ENCODE measurements at places on chromosomes 2 and 18. TPM values are rescaled to one million over a fixed set of nuclear protein-coding genes. Genes with fewer than 3 reads are reported as not detected.

DNA sequence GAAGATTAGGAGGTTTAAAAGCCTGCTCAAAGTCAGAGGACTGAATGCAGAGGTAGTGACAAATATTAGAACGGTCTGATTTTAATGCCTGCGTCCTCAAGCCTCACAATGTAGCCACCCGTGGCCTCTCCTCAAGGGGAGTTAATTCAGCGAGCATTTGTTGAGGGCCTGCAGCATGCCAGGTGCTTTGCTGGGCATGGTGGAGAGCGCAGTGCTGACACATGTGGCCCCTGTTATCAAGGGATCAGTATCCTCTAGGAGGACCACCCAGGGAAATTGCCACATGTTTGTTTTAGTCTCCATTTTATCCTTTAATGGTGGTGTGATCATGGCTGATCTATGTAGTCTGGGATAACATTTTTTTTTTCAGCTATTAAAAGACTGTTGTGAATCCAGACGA is 19.2 kb downstream of the PMAIP1 start:
- no peak for DNase-seq

NTSR2 gene
- not detected for total RNA-seq

DNA sequence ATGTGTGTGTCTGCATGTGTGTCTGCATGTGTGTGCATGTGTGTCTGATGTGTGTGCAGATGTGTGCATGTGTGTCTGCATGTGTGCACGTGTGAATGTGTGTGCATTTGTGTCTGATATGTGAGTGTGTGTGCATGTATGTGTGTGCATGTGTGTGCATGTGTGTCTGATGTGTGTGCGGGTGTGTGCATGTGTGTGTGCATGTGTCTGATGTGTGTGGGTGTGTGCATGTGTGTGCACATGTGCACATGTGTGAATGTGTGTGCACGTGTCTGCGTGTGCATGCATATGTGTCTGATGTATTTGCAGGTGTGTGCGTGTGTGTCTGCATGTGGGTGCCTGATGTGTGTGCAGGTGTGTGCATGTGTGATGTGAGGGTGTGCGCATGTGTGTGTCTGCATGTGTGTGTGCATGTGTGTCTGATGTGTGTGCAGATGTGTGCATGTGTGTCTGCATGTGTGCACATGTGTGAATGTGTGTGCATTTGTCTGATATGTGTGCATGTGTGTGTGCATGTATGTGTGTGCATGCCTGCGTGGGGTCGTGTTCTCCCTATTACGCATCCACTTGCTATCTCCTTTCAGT is 470.1 kb upstream of the HS6ST1 start:
- DNase-seq, result no peak

DNA sequence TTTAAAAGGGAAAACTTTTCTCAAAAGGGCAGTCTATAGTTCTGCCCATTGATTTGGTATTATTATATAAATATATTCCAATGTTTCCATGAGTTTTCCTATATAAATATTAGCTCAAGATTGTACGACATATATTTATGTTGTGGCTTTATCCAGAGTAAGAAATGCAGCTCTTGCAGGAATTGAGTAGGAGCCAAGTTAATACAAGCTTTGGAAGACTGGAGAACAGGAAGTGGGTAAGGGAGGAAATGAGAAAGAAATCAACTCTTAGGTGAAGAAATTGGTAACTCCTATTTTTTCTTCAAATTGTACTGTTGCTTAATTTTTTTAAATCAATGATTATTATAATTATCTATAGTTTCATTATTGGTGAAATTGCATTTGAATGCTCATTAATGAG is 105.4 kb upstream of the FAM117B start:
- DNase-seq, result no peak

UGT1A9 gene
- total RNA-seq, result not detected

EPHA4 gene
- 2.2 TPM for total RNA-seq

ST8SIA3 gene
- not detected for total RNA-seq

- no peak for DNase-seq
Measured at GRCh38 chr2:199115169-199115568, 342.6 kb downstream of the SATB2 start.

DNA sequence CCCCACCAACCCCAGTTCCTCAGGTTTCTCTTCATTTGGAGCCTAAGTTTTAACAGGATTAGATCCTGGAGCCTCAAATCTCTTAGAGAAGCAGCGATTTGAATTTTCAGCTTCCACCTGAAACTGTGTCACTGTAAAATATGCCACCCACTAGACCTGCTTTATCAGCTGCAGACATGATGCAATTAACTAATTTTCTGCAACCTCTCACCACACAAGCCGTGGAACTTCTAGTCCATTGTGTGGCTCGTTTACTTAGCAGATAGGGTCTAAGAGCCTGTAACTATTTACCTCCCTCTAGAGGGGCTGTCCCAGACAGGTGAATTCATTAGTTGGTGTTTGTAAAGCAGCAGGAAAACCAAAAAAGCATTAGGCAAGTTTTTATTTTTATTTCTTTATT is 31.6 kb upstream of the FZD5 start:
- no peak for DNase-seq

DNA sequence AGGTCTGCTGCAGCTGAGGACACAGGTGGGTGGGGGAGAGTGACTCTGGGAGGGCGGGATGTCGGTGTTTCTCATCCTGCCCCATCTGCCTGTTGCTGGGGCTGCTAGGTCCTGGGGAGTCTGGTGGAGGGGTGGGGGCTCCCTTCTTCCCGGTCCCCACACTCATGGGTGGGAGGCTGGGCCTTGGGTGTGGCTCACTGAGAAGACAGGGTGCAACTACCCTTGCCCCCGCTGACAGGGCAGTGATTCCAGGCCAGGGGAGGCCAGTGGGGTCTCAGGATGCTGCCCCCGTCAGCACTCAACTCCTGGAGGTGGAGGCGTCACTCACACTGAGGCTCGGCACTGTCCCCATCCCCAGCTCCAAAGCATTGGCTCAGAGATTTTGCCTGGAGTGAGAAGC is 7.7 kb upstream of the NFATC1 start:
- DNase-seq, result no peak

GRCh38 chr2:160363961-160364360 is 129.6 kb downstream of the RBMS1 start:
- DNase-seq, result no peak

DNA sequence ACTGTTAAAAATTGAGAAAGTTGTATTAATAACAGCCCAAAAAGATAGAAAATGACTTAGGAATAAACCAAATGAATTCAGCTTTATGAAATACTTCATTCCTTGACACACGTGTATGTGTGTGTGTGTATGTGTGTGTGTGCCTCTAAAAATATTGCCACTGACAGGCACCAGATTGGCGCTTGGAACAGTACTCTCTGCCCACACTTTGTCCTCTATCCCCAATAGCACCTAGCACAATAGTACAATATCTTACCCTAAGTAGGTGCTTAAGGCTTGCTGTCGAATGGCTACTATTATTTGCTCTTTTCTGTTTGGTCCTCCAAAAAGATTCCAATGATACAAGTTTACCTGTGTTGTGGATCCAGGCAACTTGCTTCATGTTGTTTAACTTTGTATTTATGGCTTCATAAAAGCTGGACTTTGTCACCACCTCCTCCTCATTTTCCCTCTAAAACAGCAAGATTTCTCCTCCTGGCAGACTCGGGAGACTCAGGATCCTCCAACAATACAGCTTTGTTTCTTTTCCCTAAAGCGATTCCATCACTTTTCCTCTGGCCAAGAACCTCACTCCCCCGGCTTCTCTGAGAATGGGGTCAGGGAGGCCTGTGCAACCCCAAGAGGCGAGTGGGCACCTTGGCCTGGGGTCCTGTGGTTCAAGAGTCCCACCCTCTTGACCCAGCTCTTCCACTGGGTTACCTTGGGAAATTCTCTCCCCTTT is 43.3 kb upstream of the LCLAT1 start:
- DNase-seq, result no peak

GRCh38 chr2:207970147-207970825 is 55.0 kb downstream of the PLEKHM3 start:
- no peak for DNase-seq

DNA sequence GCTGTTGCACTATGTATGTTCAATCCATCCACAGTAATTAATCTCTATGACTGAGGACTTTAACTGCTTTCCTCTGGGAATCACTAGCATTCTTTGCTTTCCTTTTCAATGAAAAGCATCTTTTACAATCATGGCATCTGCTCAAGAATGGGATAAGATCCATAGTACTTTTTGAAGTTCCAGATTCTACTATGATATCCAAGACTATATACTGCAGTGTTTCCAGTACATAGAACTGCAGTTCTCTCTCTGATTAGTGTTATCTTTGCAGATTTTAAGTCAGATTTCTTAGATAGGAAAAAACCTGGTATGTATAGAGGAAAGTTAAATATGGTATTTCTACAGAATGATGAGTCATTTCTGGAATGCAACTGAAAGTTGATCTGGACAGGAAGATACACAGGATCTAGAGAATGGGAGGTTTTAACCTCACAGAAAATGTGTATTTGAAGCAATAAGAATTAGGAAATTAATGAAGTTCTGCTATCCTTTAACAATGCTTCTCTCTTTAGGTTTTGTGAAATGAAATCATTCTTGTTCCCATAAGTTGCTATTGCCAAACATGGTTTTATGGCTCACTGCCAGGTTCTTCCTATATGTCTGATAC is 670.7 kb downstream of the ERBB4 start:
- peak; percentile 46 for DNase-seq

- no peak for DNase-seq
Measured at GRCh38 chr2:21052044-21052443, 8.2 kb upstream of the APOB start.

DNA sequence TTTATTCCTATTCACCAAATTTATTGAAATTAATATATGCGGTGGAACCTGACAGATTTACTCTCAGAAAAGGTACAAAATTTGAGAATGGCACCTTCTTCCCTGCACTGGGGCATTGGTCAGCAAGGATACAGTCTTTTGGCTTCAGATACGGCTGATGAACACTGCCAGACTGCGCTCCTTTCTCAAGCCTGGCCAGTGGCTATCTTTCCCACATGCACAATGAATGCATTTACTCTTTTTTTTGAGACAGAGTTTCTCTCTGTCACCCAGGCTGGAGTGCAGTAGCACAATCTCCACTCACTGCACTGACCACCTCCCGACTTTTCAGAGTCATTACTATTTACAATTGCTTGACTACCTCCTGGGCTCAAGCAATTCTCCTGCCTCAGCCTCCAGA is 61.6 kb downstream of the MOB4 start:
- DNase-seq, result peak; percentile 12

DNA sequence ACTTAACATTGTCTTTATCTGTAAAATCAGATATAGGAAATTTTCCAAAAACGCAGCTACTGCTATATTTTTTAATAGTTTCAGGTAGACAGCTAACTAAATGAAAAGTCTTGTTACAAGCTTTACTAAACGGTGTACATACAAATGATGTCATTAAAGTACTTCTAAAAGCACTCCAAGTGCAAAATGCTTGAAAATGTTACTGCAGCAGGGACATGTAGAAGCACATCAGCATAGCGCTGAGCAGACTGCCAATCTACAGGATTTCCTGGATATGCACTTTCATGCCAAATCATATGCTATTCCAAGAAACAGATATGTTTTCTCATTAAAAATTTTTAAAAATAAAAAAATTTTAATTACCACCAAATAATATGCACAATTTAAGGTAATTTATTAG is 61.7 kb downstream of the SMAD2 start:
- peak; percentile 39 for DNase-seq

DNA sequence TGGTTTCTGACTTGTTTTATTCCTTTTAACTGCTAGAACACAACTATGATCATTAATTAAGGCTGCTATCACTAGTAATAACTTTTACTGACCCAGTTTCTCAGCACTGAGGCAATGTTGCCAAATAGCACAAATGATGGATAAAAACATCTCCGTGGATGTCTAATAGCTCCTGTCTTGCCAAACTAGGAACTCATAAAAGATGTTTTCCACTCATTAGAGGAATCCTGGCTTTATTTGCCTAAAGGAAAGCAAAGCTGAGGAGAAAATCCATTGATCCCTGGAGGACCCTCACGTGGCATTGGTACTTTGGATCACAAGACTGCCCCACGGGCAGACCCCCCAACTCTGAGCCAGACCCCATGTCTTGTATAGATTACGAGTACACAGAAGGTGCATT is 96.1 kb upstream of the ZNF397 start:
- no peak for DNase-seq

- peak; percentile 12 for DNase-seq
Measured at GRCh38 chr2:222897898-222898297, 37.1 kb downstream of the ACSL3 start.

TTC27 gene
- total RNA-seq, result 14.7 TPM

DNA sequence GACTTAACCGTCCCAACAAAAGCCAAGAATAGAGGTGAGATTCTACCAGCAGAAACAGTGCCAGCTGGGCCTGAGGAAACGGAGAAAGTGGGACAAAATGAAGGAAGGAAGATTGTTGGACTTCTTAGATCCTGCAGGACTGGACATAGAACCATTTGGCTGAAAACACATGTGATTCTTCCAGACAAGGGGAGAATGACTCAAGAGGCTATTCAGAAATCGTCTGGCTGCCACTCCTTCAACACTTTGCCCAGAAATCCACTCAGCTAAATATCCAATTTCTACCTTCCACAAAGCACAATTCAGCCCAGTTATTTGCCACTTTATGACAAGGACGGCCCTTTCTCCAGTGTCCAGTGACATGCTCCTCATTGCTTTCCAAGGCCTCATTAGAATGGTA is 61.6 kb downstream of the SNORC start:
- no peak for DNase-seq

CDKL4 gene
- total RNA-seq, result 0.79 TPM

DNA sequence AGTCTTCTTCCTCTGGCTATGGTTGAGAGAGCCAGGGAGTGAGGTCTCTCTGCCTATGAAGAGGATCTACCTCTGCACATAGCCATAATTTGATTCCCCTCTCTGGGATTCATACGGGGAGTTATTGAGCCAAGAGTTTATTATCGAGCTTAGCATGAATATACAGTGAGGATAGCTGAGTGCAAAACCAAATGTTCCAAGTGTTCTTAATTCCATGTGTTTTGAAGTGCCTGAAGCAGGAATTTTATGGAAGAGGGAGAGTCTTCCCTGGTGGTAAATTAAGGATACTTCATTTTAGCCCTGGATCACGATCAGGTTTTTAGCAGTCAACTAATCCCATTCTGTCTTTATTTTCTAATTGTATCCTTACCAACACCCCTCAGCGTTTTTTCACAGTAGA is 270.6 kb downstream of the C1D start:
- no peak for DNase-seq

- DNase-seq, result no peak
Measured at GRCh38 chr2:165113414-165113813, 90.4 kb downstream of the SCN3A start.

GRCh38 chr2:199842631-199843395 is 8.2 kb downstream of the FTCDNL1 start:
- no peak for DNase-seq

GRCh38 chr2:118530976-118531375 is 316.5 kb downstream of the EN1 start:
- no peak for DNase-seq

SEH1L gene
- total RNA-seq, result 26.2 TPM

- no peak for DNase-seq
Measured at GRCh38 chr2:46549166-46549844, 69.9 kb downstream of the TMEM247 start.

DNA sequence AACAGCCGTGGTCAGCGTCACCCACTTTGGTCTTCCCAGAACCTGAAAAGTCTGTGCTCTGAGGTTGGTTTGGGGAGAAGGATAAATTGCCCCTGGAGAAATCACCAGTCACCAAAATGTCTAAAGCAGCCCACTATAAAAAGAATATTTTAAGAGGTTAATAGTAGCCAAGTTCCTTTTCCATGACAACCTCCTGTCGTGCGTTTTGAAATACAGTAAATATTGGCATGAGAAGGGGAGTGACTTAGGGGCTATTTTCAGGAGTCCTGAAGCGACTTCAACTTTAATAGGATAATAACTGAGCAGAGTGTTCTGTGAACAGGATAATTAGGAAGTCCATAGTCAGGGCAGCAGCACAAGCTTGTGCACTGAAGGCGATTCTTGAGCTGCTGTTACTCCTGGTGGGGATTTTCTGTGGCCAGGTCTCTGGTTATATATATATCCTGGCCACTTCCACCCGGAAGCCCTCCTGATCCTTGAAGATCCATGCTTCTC is 49.3 kb downstream of the RNF144A start:
- DNase-seq, result no peak

Data from lung microvascular endothelial cell (primary cell).